ENCODE measurements at places on chromosomes 7 and 10.

DNA sequence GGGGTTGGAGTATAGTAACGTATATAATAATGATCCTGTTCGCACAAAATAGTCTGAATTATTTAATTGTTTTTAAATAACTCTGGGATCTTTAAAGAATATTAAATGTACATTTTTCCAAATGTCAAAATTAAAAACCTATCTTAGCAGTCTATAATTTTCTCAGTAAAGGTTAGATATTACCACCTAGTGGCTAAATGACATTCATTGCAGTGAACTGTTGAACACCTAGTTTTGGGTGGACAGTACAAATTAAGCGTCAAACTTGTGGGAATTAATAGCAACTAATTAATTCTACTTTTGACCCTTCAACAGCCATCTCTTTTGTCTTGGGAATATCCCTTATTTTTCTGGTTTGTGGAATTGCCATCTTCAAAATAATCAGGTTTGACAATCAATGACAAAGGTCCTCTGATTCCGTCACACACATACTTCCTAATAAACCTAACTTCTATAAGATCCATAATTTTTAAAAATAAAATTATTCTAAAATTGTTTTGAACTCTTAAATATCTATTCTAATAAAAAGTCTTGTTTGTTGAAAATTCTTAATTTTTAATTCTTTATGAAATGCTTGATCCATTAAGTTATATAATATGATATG is 165.7 kb downstream of the SEMA3D start:
- peak; percentile 23 for DNase-seq

GRCh38 chr7:103668279-103668941 is 222.4 kb upstream of the SLC26A5 start:
- DNase-seq: no peak

- DNase-seq: peak; percentile 92
Measured at GRCh38 chr10:8054494-8055407, at the start of gene GATA3. TSS of gene GATA3 (plus strand) at chr10:8054688. CDS start at chr10:8055656, 968 bp downstream.

DNA sequence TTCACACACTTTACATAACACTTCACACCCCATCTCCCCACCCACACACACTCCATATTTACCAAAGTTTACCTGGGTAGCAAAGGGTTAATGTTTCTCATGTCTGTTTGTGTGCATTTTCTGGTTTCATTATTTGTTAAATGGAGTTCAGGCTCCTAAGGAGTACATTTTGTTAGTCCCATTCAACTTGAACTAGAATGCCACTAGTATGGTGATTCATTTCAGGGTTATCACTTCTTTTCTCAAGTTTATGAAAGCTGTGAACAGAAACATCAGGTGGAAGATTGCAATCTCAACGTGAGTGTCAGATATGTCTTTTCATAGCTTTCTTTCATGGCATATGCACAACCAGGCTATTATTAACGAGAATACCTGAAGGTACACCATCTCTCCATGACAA is 1027.5 kb downstream of the GATA3 start:
- no peak for DNase-seq

DNA sequence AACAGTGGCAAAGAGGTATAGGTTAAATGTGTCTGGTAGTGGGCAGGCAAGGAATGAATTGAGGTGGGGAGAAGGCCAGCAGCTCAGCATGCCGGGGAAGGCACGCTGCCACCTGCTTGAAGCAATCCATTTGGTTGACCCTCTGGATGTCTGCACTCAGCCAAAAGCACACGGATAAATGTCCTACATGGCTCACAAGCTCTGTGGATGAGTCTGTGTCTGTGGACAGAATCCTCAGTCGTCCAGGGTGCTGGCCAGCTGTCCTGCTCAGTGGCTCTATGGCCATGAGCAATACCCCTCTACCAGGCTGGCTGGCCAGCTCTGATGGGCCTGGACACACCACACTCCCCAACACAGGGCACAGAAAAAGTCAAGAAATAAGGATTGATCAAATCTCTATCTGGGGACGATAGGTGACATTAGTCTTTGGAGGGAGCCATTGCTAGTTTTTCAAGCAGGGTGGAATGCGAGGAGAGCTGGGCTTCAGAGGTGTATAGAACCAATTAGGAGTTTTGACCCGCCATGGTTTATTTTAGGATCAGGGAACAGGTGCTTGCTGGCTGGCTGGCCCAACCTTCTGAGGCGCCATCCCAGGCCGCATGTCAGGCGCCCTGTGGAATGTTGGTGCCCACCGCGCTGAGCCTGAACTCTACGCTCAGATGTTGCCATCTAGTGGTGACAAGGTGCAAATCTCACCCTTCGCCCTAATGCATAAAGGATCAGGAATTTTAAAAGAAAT is 493.4 kb downstream of the TNS3 start:
- peak; percentile 69 for DNase-seq

- peak; percentile 64 for DNase-seq
Measured at GRCh38 chr10:109934958-109935793, 11.9 kb upstream of the XPNPEP1 start.

- no peak for DNase-seq
Measured at GRCh38 chr7:41975849-41976248, 261.2 kb downstream of the GLI3 start.

DNA sequence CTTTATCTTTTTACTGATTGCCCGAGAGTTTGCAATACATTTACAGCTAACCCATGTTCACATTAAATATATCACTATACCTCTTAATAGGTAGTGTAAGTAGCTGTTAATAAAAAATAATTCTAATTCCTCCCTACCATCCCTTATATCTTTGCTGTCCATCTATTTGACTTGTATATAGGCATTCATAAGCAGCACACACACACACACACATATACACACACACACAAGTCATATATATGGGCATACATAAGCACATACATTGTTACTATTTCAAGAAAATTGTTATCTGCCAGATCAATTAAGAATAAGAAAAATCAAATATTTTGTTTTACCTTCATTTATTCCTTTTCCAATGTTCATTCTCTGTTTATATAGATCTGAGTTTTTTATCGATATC is 176.4 kb downstream of the PPP1R3A start:
- no peak for DNase-seq

- DNase-seq: peak; percentile 40
Measured at GRCh38 chr10:121007264-121007663, 156.1 kb downstream of the WDR11 start.

Measured in mesenchymal stem cell (in vitro differentiated cells and primary cell).